ENCODE measurements at places on chromosomes 5 and 9. TPM values are rescaled to one million over a fixed set of nuclear protein-coding genes. Genes with fewer than 3 reads are reported as not detected.

Gene GRIN1
- total RNA-seq: 0.05 TPM

Gene BSPRY
- 12.3 TPM for total RNA-seq

Gene ISL1
- total RNA-seq: not detected

Gene SPINK4
- total RNA-seq: not detected

DNA sequence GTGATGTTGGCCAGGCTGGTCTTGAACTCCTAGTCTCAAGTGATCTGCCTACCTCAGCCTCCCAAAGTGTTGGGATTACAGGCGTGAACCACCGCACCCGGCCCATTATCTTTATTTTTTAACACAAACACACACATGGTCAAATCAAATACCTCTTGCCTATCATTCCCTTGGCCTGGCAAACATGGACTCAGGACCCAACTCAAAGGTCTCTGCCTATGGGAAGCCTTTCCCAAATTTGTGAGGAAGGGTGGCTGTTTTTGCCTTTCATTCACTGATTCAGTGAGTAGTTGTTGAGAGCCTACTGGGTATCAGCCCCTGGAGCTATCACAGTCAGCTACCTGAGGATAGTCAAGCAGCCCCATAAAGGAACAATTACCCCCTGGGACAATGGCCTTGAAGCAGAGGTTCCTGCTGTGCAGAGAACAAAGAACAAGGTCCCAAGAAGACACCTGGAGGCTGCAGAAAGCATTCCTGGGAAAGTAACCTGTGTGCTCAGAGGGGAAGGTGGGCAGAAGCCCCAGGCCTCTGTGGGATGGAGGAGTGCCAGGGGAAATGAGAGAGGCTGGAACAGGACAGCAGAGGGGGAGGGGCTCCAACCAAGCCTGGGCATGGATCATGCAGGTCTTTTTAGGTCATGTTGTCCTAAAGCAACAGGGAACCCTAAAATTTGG lies 126.4 kb downstream of the CRB2 start:
- DNase-seq: no peak

DNA sequence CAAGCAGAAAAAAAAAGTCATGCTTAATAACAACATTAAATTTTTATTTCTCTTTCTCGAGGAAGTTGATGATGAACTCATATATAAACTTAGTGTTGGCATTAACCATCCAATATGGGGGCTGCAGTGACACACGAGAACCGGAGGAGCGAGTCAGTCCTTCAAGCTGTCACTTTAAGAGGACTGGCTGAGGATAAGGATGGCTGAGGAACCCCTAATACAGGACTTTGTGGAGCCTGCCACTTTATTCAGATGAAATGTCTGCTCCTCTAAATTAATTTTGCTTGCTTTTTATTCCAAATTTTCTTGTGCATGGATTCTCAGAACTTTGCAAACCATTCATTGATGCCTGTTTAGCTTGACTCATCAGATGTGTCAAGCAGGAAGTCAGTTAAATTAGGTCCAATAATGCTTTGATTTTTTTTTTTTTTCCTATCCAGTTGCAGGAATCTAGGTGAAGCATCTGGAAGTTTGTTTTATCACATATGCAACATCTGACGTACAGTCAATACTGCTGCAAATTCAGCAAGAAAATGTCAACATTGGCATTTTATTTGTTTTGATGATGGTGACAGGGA lies 144.2 kb upstream of the COL5A1 start:
- DNase-seq: no peak

GRCh38 chr9:76136986-76137385 lies 246.5 kb downstream of the PCSK5 start:
- no peak for DNase-seq

DNA sequence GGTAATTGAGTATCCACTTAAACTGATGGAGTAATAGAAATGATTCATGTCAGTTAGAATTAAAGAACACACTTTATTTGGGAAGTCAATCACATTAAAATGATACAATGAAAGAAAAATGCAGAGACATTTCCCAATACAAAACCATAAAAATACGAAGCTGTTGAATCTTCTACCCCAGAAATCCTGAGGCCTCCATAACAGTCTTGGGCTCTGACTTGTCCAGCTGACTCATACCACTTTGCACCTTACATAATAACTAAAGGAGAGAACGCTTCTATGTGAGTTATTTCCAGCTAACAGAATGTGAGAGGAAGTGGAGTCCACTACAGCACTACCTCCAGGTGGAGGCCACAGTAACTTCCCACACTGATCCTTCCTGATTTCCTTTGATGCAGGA lies 305.0 kb downstream of the MRPS30 start:
- no peak for DNase-seq

GRCh38 chr5:169347786-169348185 lies 46.8 kb upstream of the SLIT3 start:
- DNase-seq: no peak

DNA sequence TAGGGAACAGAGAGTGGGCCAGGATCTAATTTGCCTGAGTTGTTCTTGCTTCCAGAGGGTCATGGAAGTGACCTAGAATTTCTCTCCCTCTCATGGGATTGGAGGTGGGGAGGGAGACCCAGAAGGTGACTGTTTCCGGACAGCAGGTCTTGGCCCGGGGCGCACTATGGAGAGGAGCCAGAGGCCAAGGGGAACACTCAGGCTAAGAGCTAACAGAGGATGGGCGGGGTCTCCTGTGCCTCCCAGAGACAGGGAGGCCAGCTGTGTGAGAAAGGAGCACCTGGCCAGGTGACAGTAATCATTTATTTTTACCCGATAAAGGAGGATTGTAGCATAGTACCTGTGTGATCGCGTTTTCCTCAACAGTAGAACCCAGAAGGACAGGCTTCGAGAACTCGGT lies 50.9 kb upstream of the ANKH start:
- DNase-seq: no peak

DNA sequence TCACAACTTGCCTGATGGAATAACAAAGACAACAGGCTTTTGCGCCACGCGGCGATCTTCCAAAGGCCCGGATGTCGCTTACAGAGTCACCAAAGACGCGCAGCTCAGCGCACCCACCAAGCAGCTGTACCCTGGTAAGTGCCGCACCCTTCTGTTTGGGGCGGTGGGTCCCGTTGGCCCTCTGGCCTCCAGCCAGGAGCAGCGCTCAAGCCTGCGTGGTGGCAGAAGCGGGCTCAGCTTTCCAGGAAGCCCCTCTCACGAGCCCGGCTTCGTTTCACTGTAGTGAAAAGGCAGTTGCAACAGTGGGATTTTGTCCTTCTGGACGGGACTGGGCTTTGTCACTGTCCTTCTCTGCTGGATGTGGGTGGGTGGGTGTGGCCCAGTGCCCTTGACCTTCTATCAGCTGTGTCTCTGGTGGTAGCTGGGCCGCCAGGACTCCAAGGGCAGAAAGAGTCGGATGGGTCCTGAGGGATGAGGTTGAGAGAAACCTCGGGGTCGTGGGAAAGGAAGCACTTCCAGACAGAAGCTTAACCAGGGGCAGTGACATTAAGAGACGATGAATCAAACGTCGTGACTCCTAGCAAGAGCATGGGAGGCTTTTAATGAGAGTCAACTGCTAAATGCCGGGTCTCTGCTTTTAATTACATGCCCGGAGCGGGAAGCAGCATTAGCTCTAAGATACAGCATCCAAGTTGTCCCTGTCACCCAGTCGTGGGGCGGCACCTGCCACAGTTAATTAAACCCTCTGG lies 49.5 kb downstream of the COL5A1 start:
- DNase-seq: no peak

DNA sequence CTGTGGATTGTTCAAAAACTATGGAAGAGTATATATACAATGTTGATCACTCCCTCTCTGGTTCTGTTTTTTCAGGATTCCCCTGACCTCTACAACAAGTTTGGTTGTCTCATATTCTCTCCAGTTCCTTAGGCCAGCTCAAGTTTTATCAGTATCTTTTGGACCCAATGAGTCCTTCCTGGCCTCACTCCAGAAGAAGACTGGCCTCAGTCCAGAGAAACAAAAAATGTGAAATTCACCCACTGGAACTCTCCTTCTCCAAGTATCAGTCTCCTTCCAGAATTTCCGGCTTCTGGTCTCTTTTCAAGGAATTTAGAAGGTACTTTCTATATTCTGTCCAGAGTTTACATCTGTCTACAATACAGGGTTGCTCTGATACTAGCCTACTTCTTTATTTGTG lies 537.8 kb upstream of the FTMT start:
- no peak for DNase-seq

Data from activated T-helper 1 cell treated with anti-CD3 and anti-CD28 coated beads, Interleukin-12 subunit alpha, Interleukin-12 subunit beta, Interleukin-2, Interleukin-4 antibody, amounts not matched to agents 30 ng/mL and 10 ng/mL and 1 ng/mL, durations not matched to agents 14 hours and 24 hours and 36 hours (primary cell).